Esophagus squamous epithelium (tissue), 5 donors: ENCODE measurements at places on chromosomes 3 and 15. TPM values are rescaled to one million over a fixed set of nuclear protein-coding genes. Genes with fewer than 3 reads are reported as not detected.

- no peak for DNase-seq
These were observed 7.4 kb downstream of the APPL1 start for GRCh38 chr3:57234613-57235575.

- no peak for DNase-seq
These were observed 336.6 kb downstream of the OCA2 start for GRCh38 chr15:27762471-27762870.

DNA sequence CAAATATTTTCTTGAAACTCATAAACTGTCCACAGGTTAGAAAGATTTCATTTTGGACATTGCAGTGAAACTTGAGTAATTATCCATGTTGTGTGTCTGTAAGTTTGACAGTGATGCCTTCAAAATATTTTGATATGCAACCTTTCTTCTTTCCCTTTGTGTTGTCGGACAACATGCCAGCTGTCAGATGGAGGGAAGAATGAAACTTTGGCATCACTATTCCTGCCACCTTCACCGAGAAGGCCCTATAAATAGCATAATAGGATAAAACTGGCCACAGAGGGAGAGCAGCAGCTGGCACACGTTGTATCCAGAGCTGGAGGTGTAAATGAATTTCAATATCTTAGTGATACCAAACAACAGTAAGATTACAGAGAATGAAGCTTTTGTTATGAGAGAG, 436.7 kb upstream of the CFAP20DC start:
- DNase-seq = no peak

DNA sequence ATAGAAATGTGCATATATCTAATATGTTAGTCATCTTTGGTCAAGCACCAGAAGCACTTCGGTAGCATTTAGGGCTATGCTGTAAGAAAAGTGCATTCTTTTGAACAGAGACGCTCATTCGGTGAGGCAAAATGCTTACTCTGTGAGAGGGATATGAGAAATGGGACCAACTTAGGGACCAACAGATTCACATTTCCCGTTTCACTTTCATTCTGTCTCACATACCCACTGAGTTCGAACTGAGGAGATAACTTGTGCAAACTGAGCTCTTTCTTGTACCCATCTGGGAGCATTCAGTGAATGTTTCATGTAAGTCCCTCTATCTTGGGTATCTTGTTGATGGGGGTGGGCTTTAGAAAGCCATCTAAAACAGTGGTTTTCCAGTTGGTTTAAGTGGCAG, 135.3 kb downstream of the FEZF2 start:
- no peak for DNase-seq

BSN gene
- total RNA-seq = 0.19 TPM

DNA sequence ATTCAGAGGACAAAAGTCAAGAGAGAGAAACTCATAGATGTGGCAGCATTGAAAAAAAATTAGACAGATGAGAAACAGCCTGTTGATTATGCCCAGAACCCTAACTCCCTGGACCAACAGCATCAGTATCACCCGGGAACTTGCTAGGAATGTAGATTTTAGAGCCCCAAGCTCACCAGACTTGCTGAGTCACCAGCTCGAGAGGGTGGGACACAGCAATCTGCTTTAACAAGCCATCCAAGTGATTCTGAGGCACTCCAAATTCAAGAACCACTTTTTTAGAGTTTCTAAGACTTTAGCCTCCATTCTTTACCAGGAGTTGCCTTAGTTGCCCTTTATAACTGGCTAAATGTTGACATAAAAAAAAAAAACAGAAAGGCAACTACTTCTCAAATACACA, 70.9 kb downstream of the CGGBP1 start:
- no peak for DNase-seq

GRCh38 chr3:169694117-169694516, 30.6 kb upstream of the MECOM start:
- DNase-seq = no peak

MORC1 gene
- not detected for total RNA-seq

TJP1 gene
- total RNA-seq = 133 TPM

- no peak for DNase-seq
These were observed 16.6 kb downstream of the EAF1 start for GRCh38 chr3:15443826-15444524.

RTP3 gene
- total RNA-seq = not detected

DNA sequence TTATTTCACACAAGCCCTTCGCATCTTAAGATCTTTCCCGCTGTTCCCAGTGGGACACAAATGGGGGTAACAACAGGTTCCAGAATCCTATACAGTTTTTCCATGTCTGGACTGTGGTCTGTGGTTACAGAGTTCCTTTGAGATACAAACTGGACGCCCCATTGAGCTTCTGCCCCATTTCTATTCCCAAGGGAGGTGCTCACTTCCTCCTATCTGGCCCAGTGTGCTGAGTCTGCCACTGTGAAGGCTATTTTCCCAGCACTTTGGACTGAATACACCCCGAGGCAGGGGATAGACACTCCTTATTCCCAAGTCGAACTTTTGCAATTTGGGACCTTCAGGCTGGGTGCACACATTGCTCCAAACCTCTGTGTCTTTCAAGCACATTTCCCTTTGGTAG, 44.0 kb downstream of the MESD start:
- DNase-seq = no peak

DNA sequence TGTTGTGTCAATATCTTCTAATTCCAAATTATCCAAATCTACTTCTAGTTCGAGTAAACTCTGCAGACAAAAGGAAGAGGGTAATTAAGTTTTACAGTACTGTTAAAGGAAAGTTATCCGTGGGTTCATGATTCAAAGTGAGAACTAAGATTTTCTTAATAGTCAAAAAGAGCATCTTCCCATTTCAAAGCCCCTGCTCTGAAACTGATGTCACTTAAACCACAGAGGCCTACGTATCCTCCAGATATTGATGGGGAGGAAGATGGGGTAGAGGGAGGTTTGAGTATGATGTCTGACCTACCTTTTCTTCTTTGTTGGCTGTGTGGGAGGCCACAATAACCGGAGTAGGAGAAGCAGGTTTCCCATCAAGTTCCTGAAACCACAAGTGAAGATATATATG, 14.1 kb downstream of the MRPS22 start:
- DNase-seq = no peak
